ENCODE measurements at places on chromosomes 12 and 14.
A peak's percentile ranks its signal among the peaks of the same experiment; 100 is the strongest.

DNA sequence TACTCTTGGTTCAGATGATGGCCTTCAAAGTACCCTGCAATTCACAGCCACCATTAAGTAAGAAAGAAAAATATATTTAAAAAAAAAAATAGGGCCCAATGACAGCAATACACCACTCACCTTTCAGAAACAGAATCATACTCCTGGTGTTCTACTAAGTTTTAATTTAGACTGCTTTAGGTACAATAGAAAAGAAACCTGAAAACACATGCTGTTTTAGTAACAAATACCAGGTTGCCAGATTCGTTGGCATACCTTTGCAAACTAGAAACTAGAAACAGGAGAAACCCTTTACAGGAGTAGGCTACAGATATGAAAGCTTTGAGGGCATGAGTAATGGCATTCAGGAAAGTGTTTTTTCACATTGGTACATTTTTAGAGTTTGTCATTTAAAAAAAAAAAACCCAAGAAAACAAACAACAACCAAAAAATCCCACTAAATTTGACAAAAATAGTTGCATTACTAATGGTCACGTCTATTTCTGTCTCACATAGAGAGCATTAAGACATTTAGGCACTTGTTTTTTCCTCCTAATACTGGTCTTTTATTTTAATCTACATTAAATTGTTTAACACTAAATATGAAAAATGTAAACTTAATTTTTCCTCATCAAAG is 4.0 kb downstream of the SIX1 start:
- no peak overlapping the region for H3K27ac ChIP-seq
- H3K4me1 ChIP-seq, result peaks cover 22% of the 10 kb centered on the region

DNA sequence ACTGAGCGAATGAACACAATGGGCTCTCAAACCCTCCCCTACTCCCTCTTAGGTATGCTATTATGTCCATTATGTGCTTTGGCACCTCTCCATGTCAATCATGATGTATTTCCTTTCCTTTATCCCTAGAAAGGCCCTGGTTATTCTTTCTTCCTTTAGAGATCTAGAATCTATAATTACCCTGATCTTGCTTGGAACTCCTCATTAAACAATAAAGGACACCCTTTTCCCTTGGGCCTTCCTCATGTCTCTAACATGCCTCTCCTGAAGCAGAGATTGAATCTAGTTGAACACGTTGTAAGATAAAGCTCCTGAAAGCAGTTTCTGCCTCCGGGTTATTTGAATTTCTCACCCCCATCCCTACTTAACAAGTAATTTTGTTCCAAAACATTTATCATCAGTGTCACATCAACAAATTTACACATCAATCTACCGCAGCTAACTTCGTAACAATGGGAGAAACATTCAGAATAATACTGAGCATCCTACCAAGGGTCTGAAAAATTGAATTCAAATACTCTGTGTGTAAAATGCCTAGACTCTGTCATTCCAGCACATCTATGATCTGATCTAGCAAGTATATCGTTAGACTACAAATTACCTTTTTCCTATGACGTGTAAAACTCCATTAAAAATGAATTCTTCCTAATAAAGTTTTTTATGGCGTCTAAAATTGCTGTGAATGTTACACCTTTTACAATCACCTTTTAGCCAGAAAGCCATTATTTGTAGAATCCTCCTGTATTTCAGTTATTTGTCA is 5.4 kb downstream of the USP44 start:
- peaks cover 20% of the 10 kb centered on the region for H3K27me3 ChIP-seq
- DNase-seq, result no peak
- no peak overlapping the region for H3K4me3 ChIP-seq
- peaks cover 14% of the 10 kb centered on the region for H3K4me1 ChIP-seq

- H3K4me3 ChIP-seq, result no peak overlapping the region
- no peak overlapping the region for H3K27ac ChIP-seq
- no peak for DNase-seq
- H3K4me1 ChIP-seq, result no peaks in the 10 kb centered on the region
- H3K36me3 ChIP-seq, result no peaks in the 10 kb centered on the region
Observed at GRCh38 chr14:89060191-89060590, 235.7 kb downstream of the TTC8 start.

GRCh38 chr14:58635091-58635830 is 2.5 kb upstream of the DACT1 start:
- peak overlapping the region; percentile 37 for H3K4me3 ChIP-seq
- DNase-seq, result no peak
- H3K27ac ChIP-seq, result no peak overlapping the region
- no peaks in the 10 kb centered on the region for H3K27me3 ChIP-seq
- H3K36me3 ChIP-seq, result no peaks in the 10 kb centered on the region

GRCh38 chr12:119713551-119714031 is 45.7 kb downstream of the PRKAB1 start:
- H3K4me3 ChIP-seq, result no peak overlapping the region
- no peaks in the 10 kb centered on the region for H3K4me1 ChIP-seq
- no peak overlapping the region for H3K27ac ChIP-seq
- H3K36me3 ChIP-seq, result peaks cover 35% of the 10 kb centered on the region
- DNase-seq, result no peak

DNA sequence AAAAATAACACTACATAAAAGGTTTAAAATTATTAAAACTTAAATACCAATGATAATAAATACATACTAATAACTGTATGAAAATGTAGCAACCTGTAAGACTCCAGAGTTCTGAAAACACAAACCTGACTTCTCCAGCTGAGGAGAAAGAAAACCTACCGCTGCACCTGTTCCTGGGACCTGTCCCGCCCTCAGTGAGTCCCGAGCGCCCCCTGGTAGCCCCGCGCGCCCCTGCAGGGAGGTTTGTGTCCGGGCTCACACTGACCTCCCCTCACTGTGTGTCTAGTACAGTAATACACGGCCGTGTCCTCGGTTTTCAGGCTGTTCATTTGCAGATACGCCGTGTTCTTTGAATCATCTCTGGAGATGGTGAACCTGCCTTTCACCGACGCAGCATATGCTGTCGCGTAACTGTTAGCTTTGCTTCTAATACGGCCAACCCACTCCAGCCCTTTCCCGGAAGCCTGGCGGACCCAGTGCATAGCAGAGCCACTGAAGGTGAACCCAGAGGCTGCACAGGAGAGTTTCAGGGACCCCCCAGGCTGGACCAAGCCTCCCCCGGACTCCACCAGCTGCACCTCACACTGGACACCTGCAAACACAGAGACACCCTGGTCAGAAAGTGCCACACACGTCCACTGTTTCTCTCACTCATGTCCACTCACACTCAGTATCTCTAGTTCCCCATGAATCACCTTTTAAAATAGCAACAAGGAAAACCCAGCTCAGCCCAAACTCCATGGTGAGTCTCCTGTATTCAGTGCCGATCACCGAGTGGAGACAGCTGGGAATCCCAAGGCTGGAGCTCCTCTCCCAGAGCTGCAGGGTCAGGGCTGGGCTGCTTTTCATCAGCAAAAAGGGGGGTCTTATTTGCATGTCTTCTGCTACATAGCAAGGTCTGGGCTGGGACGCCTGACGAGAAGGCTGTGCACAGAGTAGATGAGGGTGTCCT is 1276.3 kb downstream of the TMEM121 start:
- no peaks in the 10 kb centered on the region for H3K4me1 ChIP-seq
- H3K27ac ChIP-seq, result no peak overlapping the region
- no peaks in the 10 kb centered on the region for H3K36me3 ChIP-seq
- no peaks in the 10 kb centered on the region for H3K27me3 ChIP-seq
- DNase-seq, result peak; percentile 36

- no peaks in the 10 kb centered on the region for H3K27me3 ChIP-seq
- DNase-seq, result no peak
- no peak overlapping the region for H3K4me3 ChIP-seq
Observed at GRCh38 chr14:60965402-60965801, 15.5 kb downstream of the TRMT5 start.

DNA sequence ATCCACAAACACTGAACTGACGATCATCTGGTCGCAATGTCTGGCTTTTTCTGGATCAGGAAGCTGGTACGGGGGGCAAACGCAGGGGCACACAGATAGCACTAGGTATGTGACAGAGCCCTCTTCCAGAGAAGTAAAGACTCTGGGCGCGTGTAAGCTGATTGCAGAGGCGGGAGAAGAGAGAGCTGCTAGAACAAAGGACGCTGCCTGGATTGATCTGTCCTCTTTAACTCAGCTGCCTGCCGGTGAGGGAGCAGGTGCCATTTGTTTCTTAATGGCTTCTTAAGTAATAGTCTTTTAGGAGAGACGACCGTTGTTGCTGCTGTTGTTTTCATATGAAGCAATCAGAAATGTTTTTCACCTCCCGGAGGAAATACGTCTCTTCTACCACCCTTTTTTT is 77.3 kb downstream of the GLT1D1 start:
- no peak overlapping the region for H3K27ac ChIP-seq
- DNase-seq, result no peak
- peaks cover 9% of the 10 kb centered on the region for H3K27me3 ChIP-seq
- H3K4me3 ChIP-seq, result no peak overlapping the region

DNA sequence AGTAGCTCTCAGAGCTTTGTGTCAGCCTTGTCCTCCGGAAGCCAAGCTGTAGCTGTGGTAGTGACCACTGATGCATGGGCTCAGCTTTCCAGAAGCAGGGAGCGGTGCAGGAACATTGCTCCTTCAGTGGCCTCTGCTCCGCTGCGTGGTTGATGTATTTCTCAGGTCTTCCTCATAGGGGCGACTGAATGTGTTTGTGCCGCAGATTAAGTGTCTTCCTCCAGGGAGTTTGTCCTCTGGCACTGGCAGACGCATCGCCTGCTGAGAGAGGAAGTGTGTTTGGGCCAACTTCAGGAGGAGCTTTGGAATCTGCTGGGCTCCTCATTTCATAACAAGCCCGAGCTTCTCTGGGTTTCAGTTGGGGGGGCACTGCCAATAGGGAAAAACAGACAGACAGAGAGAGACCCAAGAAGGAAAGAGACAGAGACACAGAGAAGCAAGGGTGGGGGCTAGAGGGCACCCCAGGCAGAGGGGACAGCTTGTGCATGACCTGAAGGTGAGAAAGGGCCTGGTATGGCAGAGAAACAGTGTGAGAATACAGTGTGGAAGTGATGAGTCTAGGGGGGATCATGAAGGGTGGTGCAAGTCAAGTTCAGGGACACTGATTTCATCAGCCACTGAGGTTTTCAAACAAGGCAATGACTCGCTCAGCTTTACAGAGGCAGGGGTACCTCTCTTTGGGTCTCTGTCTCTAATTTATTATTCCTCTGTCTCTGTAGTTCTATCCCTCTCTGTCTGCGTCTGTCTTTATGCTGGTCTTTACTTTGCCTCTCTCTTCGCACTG is 69.4 kb upstream of the PRIMA1 start:
- H3K36me3 ChIP-seq, result no peaks in the 10 kb centered on the region
- peaks cover 15% of the 10 kb centered on the region for H3K27me3 ChIP-seq
- no peaks in the 10 kb centered on the region for H3K4me1 ChIP-seq
- DNase-seq, result no peak
- no peak overlapping the region for H3K27ac ChIP-seq
- no peak overlapping the region for H3K4me3 ChIP-seq

Data from common myeloid progenitor, CD34-positive (primary cell).